ENCODE measurements at places on chromosomes 1 and 21.

DNA sequence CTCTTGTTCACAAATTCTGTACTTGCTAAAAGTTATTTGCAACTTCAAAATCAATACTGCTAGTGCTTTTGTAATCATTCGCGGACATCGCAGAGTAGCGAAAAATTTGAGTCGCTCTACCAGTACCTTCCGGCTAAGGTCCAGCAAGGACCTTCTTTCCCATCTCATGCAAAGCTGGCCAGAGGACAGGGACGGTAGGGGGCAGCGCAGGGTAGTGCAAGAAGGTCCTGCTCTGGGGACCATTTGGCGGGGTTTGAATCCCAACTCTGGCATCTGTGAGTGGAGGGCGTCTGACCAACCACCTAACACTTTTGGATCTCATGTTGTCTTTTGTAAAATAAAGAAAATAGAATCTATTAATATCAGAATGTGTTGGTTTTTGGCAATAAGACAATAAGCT, 258.3 kb downstream of the SPATA17 start:
- H3K36me3 ChIP-seq: no peaks in the 10 kb centered on the region
- H3K4me3 ChIP-seq: no peak overlapping the region
- H3K27me3 ChIP-seq: no peaks in the 10 kb centered on the region

DNA sequence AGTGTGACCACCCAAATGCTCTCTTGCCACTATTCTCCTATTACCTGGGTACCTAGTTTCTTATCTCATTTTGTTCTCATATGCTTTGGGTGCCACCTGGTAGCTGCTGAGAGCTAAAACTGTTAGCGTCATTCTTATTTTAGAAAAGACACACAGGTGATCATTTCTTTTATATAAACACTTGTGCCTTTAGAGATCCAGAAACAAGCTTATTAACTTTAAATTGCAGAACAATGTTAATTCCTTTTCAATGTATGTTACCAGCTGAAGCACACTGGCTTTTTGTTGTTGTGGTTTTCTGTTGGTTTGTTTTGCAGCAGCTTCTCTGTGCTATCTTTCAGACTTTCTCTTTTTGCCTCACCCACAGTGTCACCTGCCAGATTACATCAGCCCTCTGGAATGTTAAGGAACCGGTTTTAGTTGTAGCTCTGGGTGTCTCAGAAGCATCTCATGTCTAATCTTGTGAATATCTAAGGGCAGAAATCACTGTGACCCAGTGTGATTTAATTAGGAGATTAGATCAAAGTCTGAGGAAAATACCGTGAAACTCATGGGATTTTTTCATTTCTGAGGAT, 43.4 kb upstream of the SLC19A2 start:
- no peaks in the 10 kb centered on the region for H3K36me3 ChIP-seq
- H3K27me3 ChIP-seq: peaks cover 53% of the 10 kb centered on the region
- no peaks in the 10 kb centered on the region for H3K4me1 ChIP-seq
- DNase-seq: no peak

- no peak overlapping the region for H3K27ac ChIP-seq
- H3K4me1 ChIP-seq: peaks cover 2% of the 10 kb centered on the region
- DNase-seq: no peak
- H3K27me3 ChIP-seq: no peaks in the 10 kb centered on the region
- H3K36me3 ChIP-seq: no peaks in the 10 kb centered on the region
Observed at GRCh38 chr21:42344631-42345030, 6.2 kb downstream of the TFF2 start.

DNA sequence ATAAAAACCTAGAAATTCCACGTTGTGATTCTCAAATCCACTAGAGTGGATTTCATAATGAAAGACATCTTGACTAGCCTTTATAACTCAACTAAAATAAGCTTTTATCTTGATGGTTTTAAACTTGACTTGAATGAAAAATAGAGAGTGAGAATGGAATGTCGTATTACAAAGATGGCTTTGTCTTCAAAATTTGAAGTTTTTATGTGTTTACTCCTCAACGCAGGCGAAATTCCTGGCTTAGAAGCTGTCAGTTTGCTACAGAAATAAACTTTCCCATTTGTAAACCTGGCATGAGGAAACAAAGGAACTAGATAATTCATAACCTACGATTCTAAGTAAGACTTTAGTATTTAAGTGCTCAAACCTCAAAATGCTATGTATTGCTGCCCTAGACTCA, 90.0 kb upstream of the KRTAP19-8 start:
- no peak for DNase-seq
- no peak overlapping the region for H3K27ac ChIP-seq
- peaks cover 42% of the 10 kb centered on the region for H3K36me3 ChIP-seq
- H3K4me1 ChIP-seq: peaks cover 11% of the 10 kb centered on the region
- peaks cover 15% of the 10 kb centered on the region for H3K27me3 ChIP-seq

- no peak overlapping the region for H3K27ac ChIP-seq
- no peak overlapping the region for H3K4me3 ChIP-seq
- H3K36me3 ChIP-seq: peaks cover 8% of the 10 kb centered on the region
- DNase-seq: no peak
- no peaks in the 10 kb centered on the region for H3K27me3 ChIP-seq
Observed at GRCh38 chr1:44855742-44856141, 12.7 kb upstream of the PTCH2 start.

- H3K27ac ChIP-seq: no peak overlapping the region
- DNase-seq: no peak
- H3K4me1 ChIP-seq: no peaks in the 10 kb centered on the region
- H3K27me3 ChIP-seq: no peaks in the 10 kb centered on the region
- H3K4me3 ChIP-seq: no peak overlapping the region
Observed at GRCh38 chr21:26977746-26978145, 10.9 kb upstream of the ADAMTS5 start.

GRCh38 chr1:202063093-202063492, 52.7 kb downstream of the ELF3 start:
- no peaks in the 10 kb centered on the region for H3K4me1 ChIP-seq
- no peak for DNase-seq
- H3K4me3 ChIP-seq: no peak overlapping the region
- H3K27ac ChIP-seq: no peak overlapping the region
- H3K27me3 ChIP-seq: peaks cover 24% of the 10 kb centered on the region

DNA sequence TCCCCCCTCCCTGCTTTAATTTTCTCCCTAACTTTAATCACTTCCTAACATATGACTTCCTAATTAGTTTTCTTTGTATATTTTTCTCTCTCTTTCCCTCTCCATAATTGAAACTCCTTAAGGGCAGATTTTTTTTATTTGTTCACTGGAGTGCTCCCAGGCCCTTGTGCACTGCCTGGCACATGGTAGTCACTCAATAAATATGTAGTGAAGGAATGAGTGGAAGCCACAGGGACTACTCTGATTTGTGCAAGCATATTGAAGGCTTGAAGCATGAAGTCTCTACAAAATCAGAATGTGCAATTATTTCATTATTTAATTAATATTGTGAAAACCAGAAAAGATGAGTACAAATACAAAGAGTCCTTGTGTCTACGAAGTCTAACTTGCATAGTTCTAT, 41.5 kb downstream of the SNX7 start:
- H3K36me3 ChIP-seq: no peaks in the 10 kb centered on the region
- no peak overlapping the region for H3K4me3 ChIP-seq
- H3K27ac ChIP-seq: no peak overlapping the region
- no peaks in the 10 kb centered on the region for H3K27me3 ChIP-seq
- no peak for DNase-seq

GRCh38 chr1:72526926-72527325, 244.6 kb upstream of the NEGR1 start:
- DNase-seq: no peak
- H3K27ac ChIP-seq: no peak overlapping the region
- no peaks in the 10 kb centered on the region for H3K27me3 ChIP-seq
- H3K4me1 ChIP-seq: no peaks in the 10 kb centered on the region
- H3K4me3 ChIP-seq: no peak overlapping the region

DNA sequence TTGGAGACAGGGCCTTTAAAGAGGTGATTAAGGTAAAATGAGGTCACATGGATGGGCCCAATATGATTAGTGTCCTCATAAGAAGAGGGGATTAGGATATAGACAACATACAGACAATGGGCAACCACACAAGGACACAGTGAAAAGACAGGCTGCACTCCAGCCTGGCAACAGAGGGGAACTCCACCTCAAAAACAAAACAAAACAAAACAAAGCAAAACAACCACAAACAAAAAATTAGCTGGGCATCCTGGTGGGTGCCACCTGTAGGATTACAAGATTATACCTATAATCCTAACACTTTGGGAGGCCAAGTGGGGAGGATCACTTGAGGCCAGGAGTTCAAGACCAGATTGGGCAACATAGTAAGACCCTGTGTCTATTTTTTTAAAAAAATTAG, 4.8 kb upstream of the MDM4 start:
- no peak for DNase-seq
- H3K27me3 ChIP-seq: peaks cover 2% of the 10 kb centered on the region
- peaks cover 21% of the 10 kb centered on the region for H3K4me1 ChIP-seq
- peak overlapping the region; percentile 56 for H3K27ac ChIP-seq
- H3K4me3 ChIP-seq: no peak overlapping the region

GRCh38 chr1:33297911-33298622, 22.8 kb downstream of the A3GALT2 start:
- DNase-seq: no peak
- H3K27me3 ChIP-seq: no peaks in the 10 kb centered on the region
- no peak overlapping the region for H3K4me3 ChIP-seq
- H3K36me3 ChIP-seq: peaks cover 32% of the 10 kb centered on the region
- H3K4me1 ChIP-seq: peaks cover 30% of the 10 kb centered on the region

GRCh38 chr1:235867903-235868469, 1.3 kb upstream of the LYST start:
- peak; percentile 44 for DNase-seq
- H3K4me3 ChIP-seq: peak overlapping the region; percentile 100
- peaks cover 54% of the 10 kb centered on the region for H3K36me3 ChIP-seq

- no peak overlapping the region for H3K27ac ChIP-seq
- H3K4me3 ChIP-seq: no peak overlapping the region
Observed at GRCh38 chr1:201818971-201819750, 9.8 kb upstream of the IPO9 start.

- H3K4me3 ChIP-seq: no peak overlapping the region
- no peak overlapping the region for H3K27ac ChIP-seq
- DNase-seq: no peak
- H3K36me3 ChIP-seq: peaks cover 3% of the 10 kb centered on the region
Observed at GRCh38 chr1:209810783-209811182, 4.8 kb upstream of the IRF6 start.

DNA sequence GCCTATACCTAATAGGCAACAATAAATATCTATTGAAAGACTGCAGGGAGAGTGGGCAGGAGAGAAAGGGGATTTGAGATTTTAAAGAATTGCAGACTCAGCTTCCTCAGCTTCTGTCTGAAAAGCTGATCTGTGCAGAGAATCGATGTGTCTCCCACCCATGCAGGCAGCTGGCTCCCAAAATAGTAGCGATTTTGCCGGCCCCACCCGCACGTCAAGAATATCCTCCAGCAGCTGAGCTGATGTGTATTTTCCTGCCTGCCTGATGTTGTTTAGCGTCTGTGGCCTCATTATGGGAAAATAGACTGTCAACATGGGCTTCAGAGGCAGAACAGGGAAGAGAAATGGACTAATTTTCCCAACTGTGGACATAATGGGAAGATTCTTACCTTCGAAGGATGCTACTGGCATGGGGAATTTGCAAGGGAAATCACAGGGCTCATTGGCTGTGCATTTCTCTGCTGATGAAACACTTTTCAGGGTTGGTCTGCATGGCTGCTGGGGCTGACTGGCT, 699.8 kb downstream of the PTPRU start:
- H3K36me3 ChIP-seq: no peaks in the 10 kb centered on the region
- peaks cover 14% of the 10 kb centered on the region for H3K27me3 ChIP-seq
- H3K27ac ChIP-seq: no peak overlapping the region
- no peak overlapping the region for H3K4me3 ChIP-seq
- H3K4me1 ChIP-seq: peaks cover 2% of the 10 kb centered on the region
- DNase-seq: no peak

DNA sequence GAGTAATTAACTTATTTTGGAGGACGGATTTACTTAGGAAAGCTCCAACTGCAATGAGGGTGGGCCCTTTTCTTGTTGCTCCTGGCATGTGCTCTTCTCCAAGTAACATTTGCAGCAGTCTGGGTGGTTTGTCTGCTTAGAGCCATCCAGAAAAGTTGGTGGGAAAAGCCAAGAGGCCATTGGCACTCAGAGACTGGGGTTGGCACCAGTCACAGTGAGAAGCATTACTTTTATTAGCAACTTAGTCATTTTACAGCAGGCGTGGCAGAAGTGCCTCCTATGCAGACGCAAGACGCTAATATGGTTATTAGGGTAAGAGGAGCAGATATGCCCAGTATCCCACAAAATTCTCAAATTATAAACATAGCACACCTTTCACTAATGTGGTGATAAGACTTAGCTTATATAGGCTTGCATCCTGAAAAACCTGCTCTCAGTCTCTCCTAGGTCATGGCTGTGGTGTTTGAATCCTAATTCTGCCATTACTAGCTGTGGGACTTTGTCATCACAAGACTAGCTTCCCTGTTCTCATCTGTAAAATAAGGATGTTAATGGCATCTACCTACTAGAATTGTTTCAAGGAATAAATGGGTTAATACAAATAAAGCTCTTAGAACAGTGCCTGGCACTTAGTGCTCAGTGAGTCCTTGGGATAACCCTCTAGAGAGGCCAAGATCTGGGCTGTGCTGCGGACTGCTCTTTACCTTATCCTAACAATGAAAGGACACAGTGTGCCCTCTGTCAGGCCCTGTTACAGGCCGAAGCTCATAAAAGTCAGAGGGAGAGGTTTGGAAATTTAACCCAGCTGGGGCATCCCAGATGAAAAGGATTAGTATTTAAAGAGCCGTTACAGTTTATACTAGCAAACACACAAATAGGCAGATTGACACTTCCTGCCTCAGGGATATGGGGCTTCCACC, 154.6 kb downstream of the ROR1 start:
- H3K36me3 ChIP-seq: no peaks in the 10 kb centered on the region
- H3K27me3 ChIP-seq: peaks cover 17% of the 10 kb centered on the region
- no peak overlapping the region for H3K4me3 ChIP-seq
- H3K4me1 ChIP-seq: no peaks in the 10 kb centered on the region
- no peak for DNase-seq
- H3K27ac ChIP-seq: no peak overlapping the region

GRCh38 chr21:41570791-41571355, 62.9 kb upstream of the TMPRSS2 start:
- H3K4me3 ChIP-seq: no peak overlapping the region
- H3K27ac ChIP-seq: no peak overlapping the region
- DNase-seq: no peak
- H3K4me1 ChIP-seq: peaks cover 5% of the 10 kb centered on the region

DNA sequence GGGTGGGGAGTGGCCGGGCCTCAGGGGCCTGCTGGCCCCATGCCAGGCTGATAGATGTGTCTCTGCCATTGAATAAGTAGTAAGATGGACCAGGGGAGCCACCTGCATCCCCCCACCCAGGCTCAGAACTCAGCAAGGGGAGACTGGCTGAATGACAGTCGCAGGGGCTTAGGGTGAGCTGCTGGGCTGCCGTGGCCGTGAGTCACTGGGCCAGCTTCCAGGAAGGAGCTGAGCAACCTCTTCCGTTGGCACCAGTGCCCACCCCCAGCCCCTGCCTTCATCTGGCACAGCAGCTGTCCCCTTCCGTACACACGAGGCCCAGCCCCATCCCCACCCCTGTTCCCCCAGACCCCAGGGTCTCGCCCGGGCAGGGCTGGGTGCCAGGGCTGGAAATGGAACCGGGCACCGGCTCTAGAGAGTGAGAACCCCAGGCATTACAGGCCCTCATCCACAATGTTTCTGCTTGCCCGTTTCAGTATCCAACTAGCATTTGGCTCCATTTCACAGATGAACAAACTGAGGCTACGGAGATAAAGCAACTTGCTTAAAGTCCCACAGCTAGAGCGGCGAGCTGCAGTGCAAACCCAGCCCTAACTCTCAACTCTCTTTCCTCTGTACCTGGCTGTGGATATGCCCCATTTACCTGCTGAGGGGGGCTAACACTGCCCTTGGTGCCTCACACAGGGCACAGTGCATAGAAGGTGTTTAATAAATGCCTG, 10.2 kb downstream of the WNT4 start:
- no peak overlapping the region for H3K4me3 ChIP-seq
- DNase-seq: no peak
- peaks cover 7% of the 10 kb centered on the region for H3K36me3 ChIP-seq

Data from effector memory CD8-positive, alpha-beta T cell (primary cell).